ENCODE measurements at places on chromosomes 5 and 9.

DNA sequence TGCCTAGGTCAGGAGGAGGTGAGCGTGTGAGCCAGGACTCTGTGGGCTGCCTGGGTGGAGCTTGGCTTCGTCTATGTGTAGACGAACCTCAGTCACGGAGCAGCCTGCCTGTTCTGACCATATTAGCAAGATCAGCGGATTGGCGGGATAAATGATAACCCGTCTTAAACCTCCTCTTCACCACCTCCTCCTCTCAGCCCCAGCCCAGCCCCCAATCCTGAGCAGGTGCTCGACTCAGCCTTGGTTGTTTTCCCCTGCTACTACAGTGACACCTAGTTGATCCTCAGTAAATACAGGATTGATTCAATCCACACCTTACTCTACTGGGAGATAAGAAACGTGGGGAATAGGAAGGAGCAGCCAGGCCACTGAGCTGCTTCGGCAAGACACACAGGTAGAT lies 286.1 kb downstream of the IRX2 start:
- DNase-seq = no peak

DNA sequence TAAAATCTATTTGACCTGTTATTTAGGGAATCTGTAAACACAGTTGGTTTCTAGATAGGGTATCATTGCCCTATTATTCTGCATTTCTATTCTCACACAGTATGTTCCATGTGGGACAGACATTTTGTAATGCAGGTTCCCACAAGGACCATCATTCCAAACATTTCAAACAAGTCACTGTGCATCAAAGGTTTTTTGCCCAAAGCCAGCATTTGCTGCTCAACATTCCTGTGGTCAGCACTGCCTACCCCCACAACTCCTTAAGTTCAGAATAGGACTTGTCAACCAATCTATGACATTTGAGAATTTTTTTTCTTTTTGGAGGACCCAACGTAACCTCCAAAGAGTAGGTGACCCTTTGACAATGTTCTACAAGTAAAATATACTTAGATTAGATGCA lies 95.7 kb downstream of the LPAR1 start:
- DNase-seq = peak; percentile 90

- peak; percentile 71 for DNase-seq
Measured at GRCh38 chr5:98470747-98471146, 302.7 kb upstream of the RGMB start.

DNA sequence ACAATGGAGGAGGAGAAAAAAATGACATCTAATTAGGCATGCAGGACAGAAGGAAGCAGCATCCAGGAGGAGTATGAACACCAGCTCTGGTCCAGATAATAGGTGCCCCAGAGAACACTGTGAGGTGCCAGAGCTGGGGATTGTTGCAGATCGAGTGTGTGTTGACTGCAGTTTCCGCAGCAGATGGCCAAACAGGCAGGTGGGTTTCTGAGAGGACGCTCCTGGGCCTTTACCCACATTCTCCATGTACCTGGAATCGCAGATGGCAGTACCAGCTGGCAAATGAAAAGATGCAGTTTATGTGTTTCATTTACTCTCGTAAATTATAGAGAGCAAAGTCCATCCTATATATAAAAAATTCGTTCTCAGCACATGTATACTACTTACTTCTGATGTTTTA lies 182.2 kb upstream of the ISL1 start:
- no peak for DNase-seq

DNA sequence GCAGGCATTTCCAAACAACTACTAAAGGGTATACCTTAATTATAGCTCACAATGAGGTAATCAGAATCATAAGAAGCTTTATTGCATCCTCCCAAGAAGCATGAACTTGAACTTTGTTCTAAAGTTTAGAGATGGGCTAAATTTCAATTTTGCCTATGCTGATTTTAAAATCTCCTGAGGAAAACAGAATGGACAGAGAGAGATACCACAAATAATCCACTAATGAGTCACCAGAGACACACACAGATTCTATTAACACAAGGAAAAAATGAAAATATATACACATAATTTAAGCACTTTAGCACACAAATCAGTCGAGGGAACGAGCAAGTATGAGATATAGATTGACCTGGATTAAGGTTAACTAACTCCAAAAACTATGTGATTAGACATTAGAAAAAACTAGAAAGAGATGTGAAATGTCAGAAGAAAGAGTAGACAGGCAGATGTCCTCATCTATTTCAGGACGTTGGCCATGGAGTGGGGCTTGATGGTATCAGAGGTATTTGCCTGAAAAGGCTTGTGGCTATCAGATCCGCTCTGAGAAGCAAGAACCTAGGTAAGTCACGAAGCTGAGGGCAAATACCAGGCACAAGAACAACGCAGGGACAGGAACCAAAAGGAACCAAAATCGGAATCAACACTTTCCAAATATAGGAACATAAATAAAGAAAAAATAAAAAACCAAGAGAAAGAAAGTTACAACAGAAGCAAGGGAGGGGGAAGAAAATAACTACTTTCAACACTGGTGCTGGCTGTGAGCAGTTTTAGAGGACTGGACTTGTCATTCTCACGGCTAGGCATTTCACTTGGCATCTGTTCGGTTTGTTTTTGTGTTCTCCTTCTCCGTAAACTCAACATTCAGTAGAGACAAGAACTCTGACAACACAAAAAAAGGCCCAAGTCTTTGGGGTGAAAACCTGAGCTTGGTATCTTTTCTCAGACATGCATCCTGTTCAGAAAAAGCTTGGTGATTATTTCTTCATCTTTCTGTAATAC lies 294.6 kb upstream of the PUM3 start:
- peak; percentile 43 for DNase-seq

Data from fibroblast of skin of back (primary cell).